NCI-H510A treated with DMSO at 0.1 percent for 48 hours (cell line): ENCODE measurements at places on chromosomes 16 and 17.

DNA sequence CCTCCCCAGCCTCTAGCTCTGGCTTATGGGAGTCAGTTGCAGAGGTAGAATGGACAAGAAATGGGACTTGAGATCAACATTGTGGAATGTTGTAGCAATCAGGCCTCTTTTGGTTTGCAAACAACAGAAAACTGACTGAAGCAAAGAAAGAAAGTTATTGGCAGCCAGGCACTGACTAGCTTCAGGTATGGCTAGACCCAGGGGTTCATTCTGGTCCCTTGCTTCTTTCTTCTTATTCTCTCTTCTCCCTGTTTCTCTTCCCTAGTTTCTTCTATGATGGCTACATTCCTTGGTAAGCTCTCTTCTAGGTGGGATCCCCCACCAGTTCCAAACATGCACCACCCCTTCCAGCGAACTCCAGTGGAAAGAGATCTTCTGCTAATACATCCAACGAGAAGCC lies 154.3 kb downstream of the CPPED1 start:
- DNase-seq, result no peak

DNA sequence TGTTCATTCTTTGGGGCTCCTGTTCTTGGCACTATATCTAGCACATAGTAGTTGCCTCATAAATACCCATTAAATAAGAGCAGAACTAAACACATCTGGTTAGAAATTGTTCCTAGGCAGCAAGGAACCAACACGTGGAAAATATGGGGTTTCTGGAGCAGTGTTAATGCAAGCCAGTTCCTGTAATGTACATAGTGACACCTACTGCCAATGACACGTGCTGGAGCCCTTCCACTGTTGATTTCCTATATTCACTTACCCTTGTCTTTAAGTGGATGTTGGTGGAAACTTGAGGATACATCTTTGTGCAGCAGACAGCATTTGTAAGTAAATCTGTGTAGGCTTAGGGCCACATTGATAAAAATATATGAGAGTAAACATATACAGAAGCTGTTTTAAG lies 1.6 kb upstream of the IRF8 start:
- no peak for DNase-seq

DNA sequence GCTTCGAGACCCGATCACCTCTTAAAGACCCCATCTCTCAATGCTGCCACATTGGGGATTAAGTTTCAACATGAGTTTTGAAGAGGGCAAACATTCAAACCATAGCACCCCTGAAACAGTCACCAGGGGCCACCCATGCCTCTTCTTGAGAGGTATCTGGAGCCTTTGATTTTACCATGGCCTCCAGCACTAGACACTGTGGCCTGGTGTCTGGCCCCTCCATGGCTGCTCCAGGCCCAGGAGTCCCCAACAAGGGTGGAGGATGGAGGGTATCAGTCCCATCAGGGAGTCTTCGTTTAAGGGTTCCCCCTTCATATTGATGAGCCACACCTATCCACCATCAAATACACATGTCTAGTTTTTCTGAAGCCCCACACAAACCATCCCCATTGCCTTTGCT lies 66.5 kb upstream of the CDH5 start:
- no peak for DNase-seq

- DNase-seq, result no peak
These were observed 50.9 kb downstream of the IL21R start for GRCh38 chr16:27452569-27453493.

DNA sequence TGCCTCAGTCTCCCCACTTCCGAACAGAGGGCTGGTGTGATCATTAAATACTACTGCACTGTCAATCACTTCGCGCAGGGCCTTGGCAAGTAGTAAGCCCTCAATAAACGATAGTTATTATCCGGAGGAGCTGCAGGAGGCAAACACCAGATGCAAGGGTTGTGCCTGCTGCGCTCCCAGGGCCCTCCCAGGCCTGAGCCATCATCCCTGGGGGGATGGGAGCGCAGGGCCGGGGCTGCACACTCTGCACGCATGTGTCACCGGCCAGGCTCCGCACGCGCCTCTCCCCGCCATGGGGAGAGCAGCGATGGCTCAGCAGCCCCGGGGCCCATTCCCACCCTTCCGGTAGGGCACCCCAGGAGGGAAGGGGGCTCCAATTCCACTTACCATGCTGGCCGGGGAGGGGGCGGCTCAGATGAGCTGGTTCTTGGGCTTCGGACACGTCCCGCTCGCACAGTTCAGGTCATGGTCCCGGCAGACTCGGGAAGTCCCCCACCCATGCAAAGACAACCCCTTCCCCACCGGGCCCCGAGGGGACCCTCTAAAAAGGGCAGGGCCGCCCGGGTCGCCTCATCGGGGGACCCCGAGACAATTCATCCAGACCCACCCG lies 681 bp downstream of the XPO6 start:
- DNase-seq, result peak; percentile 55

DNA sequence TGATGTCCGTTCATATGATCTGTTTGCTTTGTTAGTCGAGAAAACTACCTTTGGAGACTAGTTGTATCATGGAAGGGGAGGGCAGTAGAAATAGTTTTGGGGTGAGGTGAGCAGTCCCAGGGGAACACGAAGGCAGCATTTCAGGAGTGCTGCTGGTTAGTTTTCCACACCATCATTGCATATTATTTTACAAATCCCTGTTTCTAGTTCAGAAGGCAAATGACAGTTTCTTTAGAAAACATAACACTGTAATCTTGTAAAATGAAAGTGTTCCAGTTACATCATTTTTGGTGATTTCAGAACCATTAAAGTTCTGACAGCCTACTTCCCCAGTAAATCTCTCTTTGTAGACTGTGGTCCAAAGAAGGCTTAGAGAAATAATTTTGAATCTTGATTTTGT lies 25.4 kb downstream of the BANP start:
- no peak for DNase-seq

DNA sequence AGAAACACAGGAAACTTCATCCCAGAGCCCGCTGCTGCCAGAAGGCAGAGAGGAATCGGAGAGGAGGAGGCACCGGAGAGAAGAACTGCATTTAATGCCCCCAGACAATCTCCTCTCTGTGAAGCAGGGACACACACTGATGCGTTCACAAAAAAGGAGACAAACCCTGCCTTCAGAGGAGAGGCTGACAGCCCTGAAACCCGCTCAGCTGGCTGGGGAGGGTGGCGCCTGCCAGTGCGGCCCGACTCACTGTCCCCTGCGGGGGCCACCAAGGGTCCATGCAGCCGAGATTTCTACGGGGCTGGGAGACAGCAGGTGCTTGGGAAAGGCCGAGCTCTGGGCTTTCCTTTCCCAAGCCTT lies 21.9 kb upstream of the CACNG1 start:
- no peak for DNase-seq

- no peak for DNase-seq
These were observed 443 bp downstream of the CSNK2A2 start for GRCh38 chr16:58197314-58198012.

- peak; percentile 65 for DNase-seq
These were observed 7.6 kb downstream of the SNN start for GRCh38 chr16:11675561-11676511.

GRCh38 chr16:1541293-1542165 lies 8.1 kb downstream of the TMEM204 start:
- DNase-seq, result no peak

- DNase-seq, result no peak
These were observed 155.6 kb downstream of the STX8 start for GRCh38 chr17:9419932-9420453.
